Lung microvascular endothelial cell (primary cell): ENCODE measurements at places on chromosomes 13 and 19. TPM values are rescaled to one million over a fixed set of nuclear protein-coding genes. Genes with fewer than 3 reads are reported as not detected.

The PEAK3 gene
- under 0.01 and 0.20 TPM in 2 replicates for total RNA-seq

The CEACAM20 gene
- total RNA-seq, result not detected in 2 replicates

The DZIP1 gene
- total RNA-seq, result 0.79 and 1.1 TPM in 2 replicates

The CARD8 gene
- 55.4 and 69.6 TPM in 2 replicates for total RNA-seq

The LIM2 gene
- not detected in 2 replicates for total RNA-seq

The KIRREL2 gene
- total RNA-seq, result not detected in 2 replicates
